ENCODE measurements at places on chromosomes 16 and 17. TPM values are rescaled to one million over a fixed set of nuclear protein-coding genes. Genes with fewer than 3 reads are reported as not detected.
A peak's percentile ranks its signal among the peaks of the same experiment; 100 is the strongest.

Gene MARVELD3
- total RNA-seq, result 20.9 TPM

DNA sequence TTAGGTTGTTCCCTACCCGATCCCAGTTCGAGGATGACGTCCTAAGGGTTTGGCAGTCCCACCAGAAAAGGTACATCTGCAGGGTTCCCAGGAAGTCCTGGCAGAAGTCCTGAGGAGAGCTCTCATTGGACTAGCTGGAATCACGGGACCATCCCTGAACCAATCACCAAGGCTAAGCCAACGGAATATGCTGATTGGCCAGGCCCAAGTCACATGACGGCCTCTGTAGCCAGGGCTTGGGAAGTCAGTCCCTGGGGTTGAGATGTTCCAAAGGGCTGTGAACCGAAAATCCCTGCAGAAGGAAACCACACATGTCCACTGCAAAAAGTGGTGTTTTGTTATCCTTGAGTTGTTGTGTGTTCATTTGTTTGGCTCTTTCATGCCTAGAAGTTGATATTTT, 68.2 kb upstream of the ZNF423 start:
- DNase-seq, result peak; percentile 27

DNA sequence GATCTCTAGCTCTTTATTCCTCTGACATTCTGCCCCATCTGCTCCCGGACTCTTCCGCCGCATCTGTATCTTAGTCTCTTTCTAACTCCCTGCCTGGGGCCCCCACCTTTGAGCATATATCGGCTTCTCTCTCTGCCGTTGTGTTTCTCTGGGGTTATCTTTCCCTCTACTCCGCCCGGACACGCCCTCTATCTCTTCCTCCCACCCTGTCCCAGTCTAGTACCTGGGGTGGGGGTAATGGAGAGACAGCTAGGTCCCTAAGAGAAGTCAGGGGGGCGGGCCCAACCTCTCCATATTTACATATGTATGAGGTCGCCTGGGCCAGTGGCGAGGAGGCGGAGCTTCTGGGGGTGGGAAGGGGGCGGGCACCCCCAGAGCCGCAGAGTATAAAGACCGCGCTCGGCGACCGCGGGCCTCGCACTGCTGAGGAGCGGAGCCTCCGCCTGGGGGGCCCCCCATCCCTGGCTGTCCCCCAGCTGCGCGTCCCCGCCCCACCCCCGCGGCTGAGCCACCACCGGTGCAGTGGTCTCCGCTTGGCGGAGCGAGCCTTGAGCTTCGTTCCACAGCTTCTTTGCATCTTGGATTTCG, at the start of gene ATP1B2:
Gene ATP1B2, plus strand, starts transcription at position 418 of the 588 bp plus-strand sequence. CDS start 593 bp downstream, outside the sequence.
- no peak for DNase-seq

GRCh38 chr16:53433509-53433908, 762 bp upstream of the RBL2 start:
- DNase-seq, result no peak

Gene G6PC1
- total RNA-seq, result 0.10 TPM

Gene GCGR
- not detected for total RNA-seq

DNA sequence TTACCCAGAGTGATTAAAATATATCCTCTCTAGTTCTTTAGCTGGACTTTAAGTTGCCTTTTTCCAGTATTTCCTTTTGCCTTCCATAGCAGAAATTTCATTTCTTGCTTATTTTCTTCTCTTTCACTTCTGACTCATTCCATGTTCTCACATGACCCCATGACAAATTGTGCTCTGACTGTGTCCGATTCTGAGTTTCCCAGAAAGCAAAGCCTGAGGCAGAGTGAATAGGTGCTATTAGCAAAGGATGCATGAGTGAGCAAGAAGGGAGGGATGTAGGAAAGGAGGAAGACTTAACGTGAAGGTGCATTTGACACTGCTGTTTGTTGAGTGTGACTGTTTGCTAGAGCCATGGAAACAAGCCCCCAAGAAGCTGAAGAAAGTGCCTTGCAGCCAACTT, 82.6 kb upstream of the CNTNAP4 start:
- no peak for DNase-seq

GRCh38 chr17:4163951-4164350, 21.0 kb downstream of the CYB5D2 start:
- DNase-seq, result no peak

Gene KRT16
- 0.61 TPM for total RNA-seq

DNA sequence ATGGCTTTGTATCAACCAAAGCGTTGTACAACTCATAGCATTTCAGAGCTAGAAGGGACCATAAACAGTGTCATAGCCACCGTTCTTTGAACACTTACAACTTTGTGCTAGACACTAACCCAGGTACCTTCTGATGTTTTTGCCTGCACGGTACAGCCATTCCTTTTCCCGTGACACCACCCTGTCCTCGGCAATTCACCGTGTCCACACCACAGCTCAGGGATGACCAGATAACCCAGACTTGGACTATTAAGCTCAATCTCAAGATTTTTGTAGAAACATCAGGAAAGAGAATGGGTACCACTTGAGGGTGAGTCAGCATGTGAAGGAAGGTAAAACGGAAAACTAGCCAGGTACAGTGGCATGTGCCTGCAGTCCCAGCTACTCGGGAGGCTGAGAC, 9.8 kb upstream of the CBFB start:
- DNase-seq, result no peak

DNA sequence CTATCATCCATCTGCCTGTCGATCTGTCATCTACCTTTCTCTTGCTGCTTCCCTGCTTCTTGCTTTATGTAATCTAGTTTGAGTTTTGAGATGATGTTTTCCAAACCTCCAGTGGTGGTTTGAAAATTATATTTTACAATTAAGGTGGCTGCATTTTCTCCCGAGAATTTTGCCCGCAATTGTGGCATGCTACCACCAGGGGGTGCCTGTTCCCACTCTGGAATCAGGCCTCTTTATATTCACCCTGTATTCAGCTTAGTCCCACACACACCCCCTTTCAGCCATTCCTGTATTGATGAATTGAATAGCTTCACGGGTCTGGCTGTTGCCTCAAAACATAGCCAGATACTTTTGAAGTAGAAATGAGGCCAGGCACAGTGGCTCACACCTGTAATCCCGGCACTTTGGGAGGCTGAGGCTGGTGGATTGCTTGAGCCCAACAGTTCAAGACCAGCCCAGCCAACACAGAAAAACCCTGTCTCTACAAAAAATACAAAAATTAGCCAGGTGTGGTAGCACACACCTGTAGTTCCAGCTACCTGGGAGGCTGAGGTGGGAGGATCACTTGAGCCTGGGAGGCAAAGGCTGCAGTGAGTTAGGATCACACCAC, 3.2 kb downstream of the PRSS22 start:
- DNase-seq, result no peak

DNA sequence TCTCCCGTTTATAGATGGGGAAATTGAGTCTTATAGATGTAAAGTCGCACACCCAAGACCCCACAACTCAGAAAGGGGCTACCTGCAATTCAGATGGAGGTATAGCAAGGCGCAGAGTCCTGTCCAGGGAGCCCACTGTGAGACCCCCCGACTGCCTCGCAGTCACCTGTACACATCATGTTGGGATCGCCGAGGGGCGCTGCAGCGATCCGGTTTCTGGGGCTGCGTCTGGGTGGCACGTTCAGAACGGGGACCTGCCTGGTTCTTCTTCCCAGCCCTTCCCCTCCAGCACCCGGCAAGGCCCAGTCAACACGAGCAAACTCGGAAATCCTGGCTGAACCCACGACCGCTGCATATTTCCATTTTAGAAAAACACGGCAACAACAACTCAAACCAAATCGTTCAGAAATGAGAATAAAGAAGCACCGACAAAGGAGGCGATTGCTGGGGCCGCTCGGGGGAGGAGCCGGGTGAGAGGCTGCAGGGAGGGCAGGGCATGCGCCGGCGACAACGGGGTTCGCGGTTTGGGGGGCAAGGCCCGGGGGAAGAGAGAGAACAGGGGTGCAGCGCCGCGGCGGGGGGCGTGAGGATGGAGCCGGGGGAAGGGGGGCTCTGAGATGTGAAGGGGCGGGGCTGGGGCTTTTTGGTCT, 643 bp downstream of the HSDL1 start:
- no peak for DNase-seq

DNA sequence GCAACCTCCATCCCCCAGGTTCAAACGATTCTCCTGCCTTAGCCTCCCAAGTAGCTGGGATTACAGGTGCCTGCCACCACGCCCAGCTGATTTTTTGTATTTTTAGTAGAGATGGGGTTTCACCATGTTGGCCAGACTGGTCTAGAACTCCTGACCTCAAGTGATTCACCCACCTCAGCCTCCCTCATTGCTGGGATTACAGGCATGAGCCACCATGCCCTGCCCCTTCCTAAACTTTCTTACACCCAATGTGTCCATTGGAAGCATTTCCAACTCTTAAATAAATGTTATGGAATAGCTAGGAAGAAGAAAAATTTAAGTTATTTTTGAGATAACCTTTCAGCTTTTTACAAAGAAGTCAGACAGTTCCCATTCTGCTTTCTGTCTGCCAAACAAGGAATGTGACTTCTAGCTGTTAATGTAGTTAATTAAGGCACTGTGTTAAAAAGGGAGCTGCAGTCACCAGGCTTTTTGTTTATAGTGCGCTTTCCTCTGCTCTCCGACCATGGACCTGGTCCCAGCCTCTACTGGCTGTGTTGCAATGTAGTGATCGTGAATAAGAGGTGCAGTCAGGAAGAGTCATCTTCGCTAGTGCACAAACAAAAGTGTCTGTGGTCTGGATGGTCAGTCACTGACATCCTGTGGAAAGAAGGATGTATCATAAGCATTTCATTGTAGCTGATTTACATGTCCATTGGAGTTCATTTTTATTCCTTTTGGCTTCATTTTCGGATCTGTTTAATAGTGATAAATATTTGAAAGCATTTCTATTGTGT, 39.7 kb downstream of the USP10 start:
- no peak for DNase-seq

GRCh38 chr16:3144321-3144983, 9.6 kb downstream of the ZNF213 start:
- no peak for DNase-seq

Gene MYH10
- 39.2 TPM for total RNA-seq

Gene SLFN14
- not detected for total RNA-seq

Gene CDH5
- total RNA-seq, result 0.15 TPM

DNA sequence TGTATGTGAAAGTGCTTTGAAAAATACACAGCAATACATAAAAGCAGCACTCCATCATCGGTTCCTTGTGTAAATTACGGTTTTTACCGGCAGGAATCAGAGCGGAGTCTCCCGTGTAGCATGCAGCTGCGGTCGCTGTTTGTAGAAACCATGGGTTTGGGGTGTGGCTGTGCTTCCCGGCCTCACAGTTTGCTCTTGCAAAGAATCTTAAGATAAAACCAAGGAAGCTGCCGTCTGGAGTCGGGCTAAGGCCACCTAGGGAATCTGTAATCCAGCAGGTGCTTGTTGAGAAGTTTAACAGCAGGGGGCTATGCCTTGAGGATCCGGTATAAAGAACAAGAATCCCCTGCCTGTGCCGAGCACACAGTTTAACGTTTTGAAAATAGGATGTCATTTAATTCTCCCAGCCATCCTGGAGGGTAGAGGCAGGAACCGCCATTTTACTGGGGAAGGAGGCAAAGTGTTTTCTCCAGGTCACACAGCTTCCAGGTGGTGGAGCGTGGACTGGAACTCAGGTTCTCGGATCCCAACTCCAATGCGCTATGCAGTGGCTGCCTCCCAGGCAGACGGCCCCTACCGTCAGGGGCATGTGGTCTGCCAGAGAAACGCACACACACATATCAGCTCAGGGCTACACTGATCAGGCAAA, 6.0 kb upstream of the TLCD3A start:
- no peak for DNase-seq

Gene POLG2
- total RNA-seq, result 51.5 TPM

DNA sequence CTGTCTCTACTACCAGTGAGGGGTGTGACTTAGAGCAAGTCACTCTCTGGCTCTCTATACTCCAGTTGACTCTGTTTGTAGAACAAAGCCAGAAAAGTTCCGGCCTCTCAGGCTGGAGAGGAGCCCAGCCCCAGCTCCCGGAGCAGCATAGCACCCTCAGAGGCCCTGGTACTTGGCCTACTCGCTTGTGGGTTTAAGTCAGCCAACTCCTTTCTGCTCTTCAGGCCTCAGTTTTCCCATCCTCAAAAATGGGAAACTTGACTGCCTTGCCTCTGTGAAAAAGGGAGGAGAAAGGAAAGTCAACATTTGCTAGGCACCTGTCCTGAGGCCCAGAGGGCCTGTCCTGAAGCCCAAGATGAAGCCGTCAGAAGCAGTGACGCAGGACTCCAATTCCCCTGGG, 1.1 kb downstream of the CHST6 start:
- DNase-seq, result no peak

DNA sequence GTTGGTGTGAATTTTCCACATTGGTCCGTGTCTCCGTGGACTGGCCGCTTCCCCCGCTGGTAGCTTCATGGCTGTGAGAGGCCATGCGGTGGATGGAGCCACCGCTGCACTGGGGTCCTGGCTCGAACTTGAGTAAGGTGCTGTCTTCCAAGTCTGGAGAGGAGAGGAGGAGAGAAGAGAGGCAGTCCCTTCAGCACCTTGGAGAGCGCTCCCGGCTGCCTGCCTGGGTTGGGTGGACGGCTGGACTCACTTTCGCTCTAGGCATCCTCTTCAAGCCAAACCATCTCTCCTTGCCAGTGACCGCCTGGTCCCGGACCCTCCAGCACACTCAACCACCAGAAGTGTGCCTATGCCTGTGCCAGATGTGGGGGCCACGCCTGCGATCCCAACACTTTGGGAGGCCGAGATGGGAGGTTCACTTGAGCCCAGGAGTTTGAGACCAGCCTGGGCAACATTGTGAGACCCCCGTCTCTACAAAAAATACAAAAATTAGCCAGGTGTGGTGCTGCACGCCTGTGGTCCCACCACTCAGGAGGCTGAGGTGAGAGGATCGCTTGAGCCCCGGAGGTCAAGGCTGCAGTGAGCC, 6.2 kb downstream of the JPH3 start:
- no peak for DNase-seq

Gene TMEM235
- not detected for total RNA-seq

Gene CCL5
- total RNA-seq, result 0.34 TPM

Gene SPNS2
- 1.6 TPM for total RNA-seq

Gene CCL16
- not detected for total RNA-seq

Gene MLYCD
- total RNA-seq, result 3.9 TPM

DNA sequence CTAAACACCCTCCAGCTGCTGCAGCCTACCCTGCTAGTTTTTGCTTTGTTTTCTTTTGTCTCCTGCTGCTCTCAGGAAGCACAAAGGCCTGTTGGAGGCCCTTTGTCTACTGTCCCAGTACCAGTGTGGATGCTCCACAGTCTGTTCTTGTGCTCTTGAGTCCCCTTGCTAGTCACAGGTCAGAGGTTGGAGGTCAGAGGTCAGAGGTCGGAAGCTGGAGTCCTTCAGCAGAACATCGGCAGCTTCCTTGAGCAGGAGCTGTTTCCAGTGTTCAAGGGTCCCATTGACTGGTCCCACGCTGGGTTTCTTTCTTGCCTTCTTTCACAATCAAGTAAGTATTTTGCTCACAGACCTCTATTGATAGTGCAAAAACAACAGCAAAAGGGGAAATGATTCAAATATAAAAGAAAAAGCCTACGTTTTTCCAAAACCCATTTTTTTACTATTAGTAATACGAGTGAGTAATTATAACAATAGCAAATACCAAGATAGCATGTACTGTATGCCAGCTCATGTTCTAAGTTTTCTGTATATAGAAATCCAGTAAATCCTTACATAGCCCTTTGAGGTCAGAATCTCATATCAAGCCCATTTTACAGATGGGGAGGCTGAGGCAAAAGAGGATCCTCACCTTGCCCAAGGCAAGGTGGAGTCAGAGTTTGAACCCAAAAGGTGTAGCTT, 10.9 kb upstream of the IL34 start:
- DNase-seq, result no peak

Gene SBK1
- 19.2 TPM for total RNA-seq
